ENCODE measurements at places on chromosomes 16 and 17. TPM values are rescaled to one million over a fixed set of nuclear protein-coding genes. Genes with fewer than 3 reads are reported as not detected.
A peak's percentile ranks its signal among the peaks of the same experiment; 100 is the strongest.

GRCh38 chr16:56436258-56436657 is 10.9 kb upstream of the AMFR start:
- DNase-seq = no peak

GRCh38 chr17:43946781-43947180 is 4.5 kb upstream of the PPY start:
- no peak for DNase-seq

GRCh38 chr16:48959747-48960146 is 321.9 kb downstream of the CBLN1 start:
- no peak for DNase-seq

DNA sequence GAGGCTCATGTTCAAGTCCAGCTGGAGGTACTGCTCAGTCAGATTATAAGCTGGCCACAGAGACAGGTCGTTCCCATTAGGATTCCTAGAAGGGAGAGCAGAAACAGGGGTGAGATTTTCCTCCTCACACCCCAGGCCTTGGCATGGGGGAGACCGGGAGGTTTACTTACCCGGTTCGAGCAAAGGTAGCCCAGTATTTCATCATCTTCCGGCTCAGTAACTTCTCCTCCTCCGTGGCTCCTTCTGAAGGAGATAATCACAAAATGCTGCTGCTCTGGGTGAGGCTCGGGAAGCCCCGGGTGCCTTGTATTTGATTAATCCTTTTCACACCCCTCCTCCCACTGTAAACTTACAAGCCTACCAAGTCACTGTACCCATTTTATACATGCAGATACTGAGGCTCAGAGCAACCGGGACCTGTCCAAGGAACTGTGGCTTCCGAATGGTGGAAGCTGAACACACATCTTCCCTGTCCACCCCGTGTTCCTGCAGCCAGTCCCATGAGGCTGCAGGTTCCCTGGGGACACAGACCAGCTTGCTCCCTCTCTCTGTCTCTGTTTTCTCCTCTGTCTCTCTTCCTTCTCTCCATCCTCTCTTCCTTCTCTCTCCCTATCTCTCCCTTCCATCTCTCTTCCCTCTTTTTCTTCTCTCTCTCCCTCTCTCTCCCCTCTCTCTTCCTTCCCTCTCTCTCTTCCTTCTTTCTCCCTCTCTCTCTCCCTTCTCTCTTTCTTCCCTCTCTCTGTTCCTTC is 13.9 kb upstream of the CES1 start:
- no peak for DNase-seq

DNA sequence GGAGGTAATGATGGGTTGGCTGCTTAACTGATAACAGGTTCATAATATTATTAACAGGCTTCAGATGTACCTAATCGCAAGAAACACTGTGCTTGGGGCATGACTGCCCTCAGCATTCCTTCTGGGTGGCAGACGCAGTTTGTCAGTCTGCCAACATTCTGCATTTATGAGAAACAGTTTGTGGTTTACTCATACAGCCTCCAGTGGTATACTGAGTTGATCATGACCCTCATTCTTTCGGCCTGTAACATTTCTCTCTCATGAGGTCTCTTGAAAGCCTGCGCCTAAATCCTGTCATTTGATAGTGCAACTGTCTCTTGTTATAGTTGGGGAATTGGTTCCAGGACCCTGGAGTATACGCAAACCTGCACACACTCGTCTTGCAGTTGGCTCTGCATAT is 4.9 kb upstream of the RUSF1 start:
- no peak for DNase-seq

- DNase-seq = no peak
Observed at GRCh38 chr16:50924759-50925545, 183.1 kb downstream of the CYLD start.

DNA sequence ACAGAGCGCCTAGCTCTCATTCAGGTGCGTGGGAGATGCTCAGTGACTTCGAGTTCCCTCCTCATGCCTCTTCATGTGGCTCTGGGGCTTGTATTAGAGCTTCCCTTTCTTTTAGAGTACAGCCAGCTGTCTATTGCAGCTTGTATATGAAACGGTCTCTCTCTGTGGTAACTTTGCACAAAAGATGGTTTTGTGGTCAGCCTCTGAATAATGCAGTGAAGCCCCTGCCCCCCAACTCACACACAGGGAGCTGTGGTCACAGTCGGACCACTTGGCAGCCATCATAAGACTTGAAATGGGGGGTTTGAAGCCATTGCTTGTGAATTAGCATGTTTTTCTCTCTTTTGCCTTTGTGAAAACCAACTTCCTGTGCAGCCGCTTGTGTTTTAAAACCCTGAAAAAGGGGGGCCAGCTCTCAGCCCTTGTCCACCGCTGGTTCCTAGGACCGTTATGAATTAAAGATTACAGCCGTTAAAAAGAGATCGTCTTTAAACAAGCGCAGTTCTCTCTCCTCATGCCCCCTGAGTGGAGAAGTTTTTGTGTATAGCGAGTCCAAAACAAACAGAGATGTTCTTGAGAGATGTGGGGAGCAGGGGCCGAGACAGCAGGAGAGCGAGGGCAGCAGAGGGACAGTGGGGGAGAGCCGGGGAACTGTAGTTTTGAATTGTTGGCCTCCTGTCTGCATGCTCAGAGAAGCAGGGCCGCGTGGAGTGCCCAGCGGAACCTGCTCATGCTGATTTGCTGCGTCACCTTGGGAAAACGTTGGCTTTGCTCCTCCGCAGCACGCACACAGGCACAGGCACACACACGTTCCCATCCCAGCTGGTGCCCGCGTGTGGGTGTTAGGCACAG is 199.0 kb downstream of the MSI2 start:
- no peak for DNase-seq

GRCh38 chr17:79648181-79648831 is 37.5 kb upstream of the RBFOX3 start:
- no peak for DNase-seq

GRCh38 chr17:59769887-59770286 is 62.4 kb downstream of the VMP1 start:
- no peak for DNase-seq

DNA sequence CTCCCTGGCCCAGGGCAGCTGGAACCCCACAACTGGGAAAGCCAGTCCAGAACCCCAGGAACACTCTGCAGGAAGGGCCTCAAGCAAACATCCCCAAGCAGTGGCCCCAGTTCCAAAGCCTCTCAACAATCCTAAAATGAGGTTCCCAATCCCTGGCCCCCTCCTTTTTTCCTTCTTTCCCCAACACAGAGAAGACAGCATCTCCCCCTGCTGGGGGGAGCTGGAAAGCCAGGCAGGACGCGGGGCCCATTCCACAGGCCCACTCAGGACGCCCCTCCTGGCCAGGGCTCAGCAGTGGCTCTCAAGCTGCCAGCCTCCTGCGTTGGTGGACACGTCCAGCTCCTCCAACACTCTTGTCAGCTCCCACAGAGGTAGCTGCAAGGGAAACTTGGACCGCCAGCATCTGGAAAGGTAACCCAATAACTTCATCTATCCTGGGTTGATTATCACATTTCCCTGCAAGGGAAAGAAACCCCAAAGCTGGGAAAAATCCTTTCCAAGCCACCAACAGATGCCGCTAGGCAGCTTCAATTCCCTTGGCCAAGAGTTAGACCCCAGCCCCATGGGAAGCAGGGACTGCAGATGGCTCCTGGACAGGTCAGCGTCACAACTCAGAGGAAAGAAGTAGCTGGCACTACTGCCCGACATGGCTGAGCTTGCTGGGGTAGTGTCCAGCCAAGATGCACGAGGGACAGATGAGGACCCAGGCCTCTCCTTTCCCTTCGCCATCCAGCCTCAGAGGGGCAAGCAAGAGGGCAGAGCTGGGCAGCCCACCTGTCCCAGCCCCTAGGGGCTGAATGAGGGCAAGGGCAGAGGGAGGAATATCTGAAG is 7.6 kb downstream of the HDAC5 start:
- peak; percentile 80 for DNase-seq

DNA sequence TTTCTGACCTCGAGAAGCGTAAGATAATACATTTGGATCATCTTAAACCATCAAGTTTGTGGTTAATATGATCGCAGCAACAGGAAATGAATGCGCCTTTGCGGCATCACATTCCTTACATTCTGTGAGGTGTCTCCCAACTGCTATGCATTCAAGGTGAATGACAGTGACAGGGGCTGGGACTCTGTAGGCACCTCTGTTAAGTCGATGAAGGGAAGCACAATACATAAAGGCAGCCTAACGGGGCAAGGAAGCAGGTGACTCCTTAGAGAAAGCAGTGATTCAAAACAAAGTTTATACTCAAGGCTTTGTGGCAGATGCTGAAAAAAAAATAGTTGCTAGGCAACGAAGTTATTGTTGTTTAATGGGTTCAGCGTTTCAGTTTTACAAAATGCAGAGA is 21.6 kb upstream of the EVPL start:
- peak; percentile 61 for DNase-seq

- DNase-seq = no peak
Observed at GRCh38 chr17:7797976-7798375, 36.0 kb upstream of the KDM6B start.

DNA sequence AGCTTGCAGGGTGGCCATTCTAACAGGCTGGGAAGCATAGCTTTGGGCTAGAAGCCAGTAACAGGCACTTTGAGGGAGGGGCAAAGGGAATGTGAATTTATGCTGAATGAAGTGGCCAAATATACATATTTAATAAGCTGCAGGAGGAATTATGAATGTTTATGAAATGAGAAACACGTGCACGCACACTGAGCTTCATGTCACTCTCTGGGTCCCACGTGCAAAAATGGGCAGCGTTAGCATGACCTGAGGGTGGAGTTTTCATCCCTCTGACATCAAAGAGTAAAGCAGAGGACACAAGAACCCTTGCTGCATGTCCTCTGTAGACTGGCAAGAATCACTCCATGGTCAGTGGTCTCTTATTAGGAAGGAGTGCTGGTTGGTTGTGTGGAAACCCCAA is 337.0 kb downstream of the UTP18 start:
- no peak for DNase-seq

- no peak for DNase-seq
Observed at GRCh38 chr17:34886831-34887230, 74.4 kb downstream of the CCT6B start.

- no peak for DNase-seq
Observed at GRCh38 chr16:19733551-19733950, 15.5 kb downstream of the IQCK start.

GRCh38 chr16:23607726-23608125 is 11.6 kb upstream of the NDUFAB1 start:
- DNase-seq = no peak

DNA sequence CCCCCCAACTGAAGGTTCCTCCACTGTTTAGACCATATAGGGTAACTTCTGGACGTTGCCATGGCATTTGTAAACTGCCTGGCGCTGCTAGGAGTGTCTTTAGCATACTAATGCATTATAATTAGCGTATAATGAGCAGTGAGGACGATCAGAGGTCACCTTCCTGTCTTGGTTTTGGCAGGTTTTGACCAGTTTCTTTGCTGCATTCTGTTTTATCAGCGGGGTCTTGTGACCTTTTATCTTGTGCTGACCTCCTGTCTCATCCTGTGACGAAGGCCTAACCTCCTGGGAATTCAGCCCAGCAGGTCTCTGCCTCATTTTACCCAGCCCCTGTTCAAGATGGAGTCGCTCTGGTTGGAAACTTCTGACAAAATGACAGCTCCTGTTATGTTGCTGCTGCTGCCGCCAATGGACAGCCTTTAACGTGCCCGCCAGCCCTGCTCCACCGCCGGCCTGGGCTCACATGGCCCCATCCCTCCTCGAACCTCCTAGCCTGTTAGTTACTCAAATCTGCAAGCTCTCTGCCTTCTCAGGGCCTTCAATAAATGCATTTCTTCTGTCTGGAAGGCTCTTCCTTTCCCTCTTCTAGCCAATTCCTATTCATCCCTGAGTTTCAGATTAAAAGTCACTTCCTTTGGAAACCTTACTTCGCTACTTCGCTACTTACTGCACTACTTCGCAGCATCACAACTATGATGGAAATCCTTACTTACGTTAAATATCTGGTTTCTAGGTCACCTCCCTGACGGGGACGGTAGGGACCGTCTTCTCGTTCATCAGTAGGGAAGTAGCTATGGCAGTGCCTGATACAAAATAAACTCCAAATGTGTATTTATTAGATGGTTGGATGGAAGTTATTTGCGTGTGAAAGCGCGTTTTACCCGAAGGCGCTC is 640 bp upstream of the NAGLU start:
- no peak for DNase-seq

DNA sequence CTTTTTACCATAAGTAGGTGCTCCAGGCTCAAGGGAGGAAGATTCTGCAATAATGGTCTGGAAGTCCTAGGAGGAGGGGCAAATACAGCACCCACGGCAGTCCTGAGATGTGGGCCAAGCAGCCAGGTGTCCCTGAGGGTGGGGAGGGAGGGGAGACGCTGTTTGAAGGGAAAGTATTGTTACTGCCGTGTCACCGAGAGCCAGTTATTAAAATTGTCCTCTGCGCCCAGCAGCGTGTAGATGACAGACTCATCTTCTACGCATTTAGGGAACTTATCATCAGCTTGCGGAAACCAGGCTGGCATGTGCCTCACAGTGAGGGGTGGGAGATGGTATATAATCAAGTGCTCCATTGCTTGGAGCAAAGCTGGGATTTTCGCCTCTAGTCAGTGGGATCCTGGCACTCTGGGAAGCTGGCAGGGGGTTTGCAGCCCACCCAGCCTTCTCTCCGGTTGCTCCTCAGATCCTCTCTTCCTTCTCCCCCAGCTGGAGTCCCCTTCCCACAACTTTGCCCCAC is 104.6 kb downstream of the OR1D5 start:
- no peak for DNase-seq

DNA sequence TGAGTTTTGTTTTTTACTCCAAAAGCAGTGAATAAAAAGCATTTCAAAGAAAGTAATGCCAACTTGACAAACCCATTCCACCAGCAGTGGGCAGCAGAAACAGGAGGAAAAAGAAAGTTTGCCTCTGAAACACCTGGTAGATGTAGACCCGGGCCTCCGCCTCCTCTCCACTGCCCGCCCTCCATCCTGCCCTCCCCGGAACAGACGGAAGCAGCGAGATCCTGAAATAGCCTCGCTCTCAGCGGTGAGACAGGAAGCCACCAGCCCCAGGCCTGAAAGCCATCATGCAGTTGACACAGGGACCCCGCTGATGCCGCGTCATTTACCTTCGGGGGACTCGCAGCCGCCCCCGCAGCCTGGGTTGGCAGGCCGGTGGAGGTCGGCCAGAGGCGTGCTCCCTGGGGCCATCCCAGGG is 67.8 kb downstream of the C16orf78 start:
- peak; percentile 79 for DNase-seq

CLEC18B gene
- polyA plus RNA-seq = 0.23 TPM

NRN1L gene
- 26.1 TPM for polyA plus RNA-seq

CMTM3 gene
- 16.6 TPM for polyA plus RNA-seq

IGF2BP1 gene
- polyA plus RNA-seq = 66.1 TPM

AARSD1 gene
- polyA plus RNA-seq = 69.6 TPM

PAFAH1B1 gene
- 84.4 TPM for polyA plus RNA-seq

CPNE7 gene
- polyA plus RNA-seq = 10.0 TPM

All from GM23338 (cell line).